ENCODE measurements at places on chromosomes 5 and 9. TPM values are rescaled to one million over a fixed set of nuclear protein-coding genes. Genes with fewer than 3 reads are reported as not detected.

GRCh38 chr9:121222524-121223171 is 21.0 kb upstream of the RAB14 start:
- no peak for DNase-seq

- no peak for DNase-seq
These were observed 461.6 kb downstream of the RASEF start for GRCh38 chr9:82601293-82601771.

The ZNF608 gene
- not detected for total RNA-seq

GRCh38 chr5:167769846-167770413 is 521.5 kb upstream of the WWC1 start:
- no peak for DNase-seq

GRCh38 chr9:33927694-33928093 is 110.7 kb downstream of the UBE2R2 start:
- no peak for DNase-seq

DNA sequence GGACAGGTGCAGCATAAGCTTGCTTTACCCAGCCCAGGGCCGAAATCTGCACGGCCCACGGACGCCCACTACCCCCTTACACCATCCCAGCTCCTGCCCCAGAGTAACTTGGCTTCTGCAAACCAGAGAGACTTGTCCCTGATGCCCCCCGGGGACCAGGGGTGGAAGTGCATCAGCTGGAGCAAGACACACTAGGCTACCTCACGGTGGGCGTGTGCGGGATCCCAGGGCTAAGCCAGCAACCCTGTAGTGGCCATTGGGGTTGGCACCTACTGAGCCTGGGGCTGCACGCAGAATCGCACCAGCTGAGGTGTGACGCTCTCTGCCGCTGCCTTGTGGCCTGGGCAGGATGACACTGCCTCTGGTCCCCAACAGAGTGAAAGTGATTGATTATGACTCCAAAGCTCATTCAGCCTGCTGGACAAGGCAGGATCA is 6.1 kb upstream of the ZNF79 start:
- peak; percentile 64 for DNase-seq

The FIBCD1 gene
- not detected for total RNA-seq

GRCh38 chr5:73114044-73114688 is 6.2 kb upstream of the TMEM171 start:
- DNase-seq = no peak

GRCh38 chr5:181167814-181168488 is 20.6 kb downstream of the OR2V2 start:
- DNase-seq = peak; percentile 61
